ENCODE measurements at places on chromosomes 7 and 10. TPM values are rescaled to one million over a fixed set of nuclear protein-coding genes. Genes with fewer than 3 reads are reported as not detected.
A peak's percentile ranks its signal among the peaks of the same experiment; 100 is the strongest.

GRCh38 chr7:81470724-81471379 lies 299.0 kb downstream of the HGF start:
- H3K27me3 ChIP-seq: no peaks in the 10 kb centered on the region
- H3K4me1 ChIP-seq: no peaks in the 10 kb centered on the region
- no peaks in the 10 kb centered on the region for H3K36me3 ChIP-seq
- no peak overlapping the region for H3K27ac ChIP-seq

ANTXRL gene
- not detected for total RNA-seq

GRCh38 chr10:107687701-107688100 lies 523.2 kb upstream of the SORCS1 start:
- DNase-seq: no peak
- no peaks in the 10 kb centered on the region for H3K27me3 ChIP-seq
- no peaks in the 10 kb centered on the region for H3K4me1 ChIP-seq
- no peak overlapping the region for H3K27ac ChIP-seq

- peaks cover 2% of the 10 kb centered on the region for H3K4me1 ChIP-seq
- peak; percentile 35 for DNase-seq
- no peak overlapping the region for H3K27ac ChIP-seq
- H3K36me3 ChIP-seq: no peaks in the 10 kb centered on the region
- H3K27me3 ChIP-seq: no peaks in the 10 kb centered on the region
- no peak overlapping the region for H3K4me3 ChIP-seq
Measured at GRCh38 chr7:20323595-20323994, 7.1 kb upstream of the ITGB8 start.

DNA sequence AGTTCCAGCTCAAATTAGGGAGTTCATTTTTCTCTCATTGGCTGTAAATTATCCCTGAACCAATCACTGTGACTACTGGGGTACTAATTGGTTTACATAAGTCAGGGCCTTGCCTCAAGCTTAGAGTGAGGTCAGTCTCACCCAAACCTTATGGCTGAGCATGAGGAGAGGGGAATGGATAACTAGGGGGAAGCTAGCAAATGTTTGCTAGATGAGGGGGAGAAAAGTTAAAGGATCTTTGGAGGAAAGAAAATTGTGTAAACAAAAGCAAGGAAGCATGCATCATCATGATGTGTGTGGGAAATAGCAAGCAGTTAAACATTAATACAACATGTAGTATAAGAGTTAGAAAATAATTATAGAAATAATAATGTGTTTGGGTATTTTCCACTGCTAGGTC lies 121.9 kb downstream of the BBS9 start:
- peaks cover 4% of the 10 kb centered on the region for H3K4me1 ChIP-seq
- no peak overlapping the region for H3K27ac ChIP-seq

DNA sequence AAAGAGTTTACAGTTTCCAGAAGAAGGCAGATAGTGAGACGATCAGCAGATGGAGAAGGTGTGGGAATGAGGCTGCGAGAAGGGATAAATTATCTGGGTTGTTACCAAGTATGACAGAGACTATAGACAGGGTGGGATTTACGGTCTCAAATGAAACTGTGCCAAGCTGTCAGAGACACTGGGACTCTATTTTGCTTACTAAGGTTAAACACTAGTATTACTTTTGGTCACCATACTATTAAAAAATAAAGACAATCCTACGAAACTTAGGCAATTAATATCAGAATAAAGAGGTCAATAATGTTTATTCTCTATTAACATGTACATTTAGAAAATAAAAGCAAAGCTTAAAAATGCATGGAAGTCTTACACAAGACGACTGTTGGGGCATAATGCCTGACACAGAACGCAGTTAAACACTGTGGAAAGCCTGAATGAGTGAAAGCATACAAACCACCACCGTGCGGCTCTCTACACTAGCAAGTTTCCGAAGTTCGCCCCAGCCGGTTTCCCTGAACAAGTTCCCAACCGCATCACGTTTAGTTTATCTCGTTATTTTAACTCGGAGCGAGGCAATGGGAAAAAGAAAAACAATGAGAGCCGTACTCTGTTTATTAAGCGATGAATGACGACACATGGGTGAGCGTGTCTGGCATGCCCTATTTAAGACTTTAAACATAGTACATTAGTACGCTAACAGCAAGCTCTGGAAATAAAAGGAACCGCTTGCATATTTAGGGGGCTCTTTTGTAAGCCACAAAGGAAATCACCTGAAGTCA lies 909 bp upstream of the CC2D2B start:
- no peaks in the 10 kb centered on the region for H3K27me3 ChIP-seq
- peak overlapping the region; percentile 79 for H3K4me3 ChIP-seq
- peak; percentile 74 for DNase-seq
- no peaks in the 10 kb centered on the region for H3K4me1 ChIP-seq
- peak overlapping the region; percentile 75 for H3K27ac ChIP-seq

DNA sequence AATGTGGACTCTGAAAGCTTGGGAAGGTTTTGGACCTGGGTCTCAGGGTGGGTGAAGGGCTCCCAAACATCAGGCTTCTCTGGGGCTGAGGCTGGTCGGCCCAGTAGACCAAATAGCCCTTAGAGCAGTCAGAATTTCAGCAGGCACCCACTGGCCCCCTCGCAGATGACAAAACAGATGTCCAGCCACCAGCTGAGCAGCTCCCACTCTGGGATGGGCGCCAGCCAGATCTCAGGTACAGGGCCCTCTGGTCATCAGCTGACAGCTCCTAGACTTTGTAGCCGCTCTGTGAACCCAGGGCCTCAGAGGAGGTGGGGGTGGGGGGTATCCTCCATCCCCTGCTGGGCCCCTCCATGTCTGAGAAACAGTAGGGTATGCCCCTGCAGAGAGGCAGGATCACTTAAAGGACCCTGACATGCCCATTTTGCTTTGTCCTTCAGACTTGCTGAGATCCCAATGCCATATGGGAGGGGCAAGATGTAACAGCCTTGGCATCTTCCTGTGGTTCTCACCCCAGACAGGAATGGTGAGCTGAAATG lies 26.5 kb downstream of the HSPA12A start:
- no peaks in the 10 kb centered on the region for H3K4me1 ChIP-seq
- no peaks in the 10 kb centered on the region for H3K36me3 ChIP-seq
- no peaks in the 10 kb centered on the region for H3K27me3 ChIP-seq
- H3K4me3 ChIP-seq: no peak overlapping the region
- H3K27ac ChIP-seq: no peak overlapping the region
- DNase-seq: no peak

EIF4EBP2 gene
- total RNA-seq: 21.8 TPM

DNA sequence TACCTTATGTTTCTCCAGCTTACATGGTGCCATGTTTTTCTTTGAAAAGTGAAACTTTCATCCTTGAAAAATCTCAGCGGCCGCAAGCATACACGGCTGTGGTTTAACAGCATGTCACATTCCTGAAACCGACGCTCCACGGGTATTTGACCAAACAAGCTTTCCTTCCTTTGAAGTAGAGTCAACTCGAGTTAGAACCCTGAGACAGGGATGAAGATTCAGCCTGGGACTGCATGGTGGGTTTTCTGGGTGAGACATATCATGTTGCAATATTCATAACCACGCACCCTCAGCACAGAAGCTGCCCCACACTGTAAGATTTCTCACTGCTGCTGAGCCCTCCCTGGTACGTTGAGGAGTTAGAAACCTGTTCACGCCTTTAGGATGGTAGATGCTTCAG lies 8.1 kb downstream of the CYP26A1 start:
- no peaks in the 10 kb centered on the region for H3K4me1 ChIP-seq
- H3K27ac ChIP-seq: no peak overlapping the region
- no peak overlapping the region for H3K4me3 ChIP-seq
- peaks cover 6% of the 10 kb centered on the region for H3K27me3 ChIP-seq
- no peaks in the 10 kb centered on the region for H3K36me3 ChIP-seq

AGBL3 gene
- 1.3 TPM for total RNA-seq

DNA sequence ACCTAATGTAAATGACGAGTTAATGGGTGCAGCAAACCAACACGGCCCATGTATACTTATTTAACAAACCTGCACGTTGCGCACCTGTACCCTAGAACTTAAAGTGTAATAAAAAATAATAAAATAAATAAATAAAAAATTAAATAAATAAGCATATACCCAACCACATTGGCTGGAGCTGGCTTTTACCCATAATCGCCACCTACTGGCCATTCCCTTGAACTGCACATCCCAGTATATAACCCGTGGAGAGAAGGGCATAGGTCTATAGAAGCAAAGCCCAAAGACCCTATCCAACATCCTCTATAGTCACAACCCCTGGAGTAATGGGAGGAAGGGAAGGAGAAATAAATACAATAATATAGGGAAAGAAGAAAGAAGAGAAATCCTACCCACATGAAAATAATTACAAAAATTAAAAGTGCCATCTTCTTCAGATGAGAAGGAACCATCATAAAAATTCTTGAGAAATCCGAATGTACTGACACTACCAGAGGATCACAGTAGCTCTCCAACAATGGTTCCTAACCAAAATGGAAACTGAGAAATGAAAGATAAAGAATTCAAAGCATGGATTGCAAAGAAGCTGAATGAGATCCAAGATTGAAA lies 65.6 kb downstream of the TWIST1 start:
- H3K27me3 ChIP-seq: no peaks in the 10 kb centered on the region
- H3K36me3 ChIP-seq: no peaks in the 10 kb centered on the region
- H3K4me1 ChIP-seq: no peaks in the 10 kb centered on the region
- no peak overlapping the region for H3K27ac ChIP-seq

- peak; percentile 45 for DNase-seq
- H3K27ac ChIP-seq: no peak overlapping the region
- H3K36me3 ChIP-seq: no peaks in the 10 kb centered on the region
- peaks cover 6% of the 10 kb centered on the region for H3K4me1 ChIP-seq
- H3K27me3 ChIP-seq: no peaks in the 10 kb centered on the region
Measured at GRCh38 chr10:18043148-18044006, 91.7 kb downstream of the SLC39A12 start.

CAMK1D gene
- 1.5 TPM for total RNA-seq

GRCh38 chr7:87318741-87319140 lies 26.7 kb upstream of the CROT start:
- H3K4me1 ChIP-seq: peaks cover 11% of the 10 kb centered on the region
- no peak for DNase-seq
- H3K27ac ChIP-seq: no peak overlapping the region
- no peak overlapping the region for H3K4me3 ChIP-seq
- no peaks in the 10 kb centered on the region for H3K27me3 ChIP-seq

CYP2C18 gene
- total RNA-seq: not detected

DNA sequence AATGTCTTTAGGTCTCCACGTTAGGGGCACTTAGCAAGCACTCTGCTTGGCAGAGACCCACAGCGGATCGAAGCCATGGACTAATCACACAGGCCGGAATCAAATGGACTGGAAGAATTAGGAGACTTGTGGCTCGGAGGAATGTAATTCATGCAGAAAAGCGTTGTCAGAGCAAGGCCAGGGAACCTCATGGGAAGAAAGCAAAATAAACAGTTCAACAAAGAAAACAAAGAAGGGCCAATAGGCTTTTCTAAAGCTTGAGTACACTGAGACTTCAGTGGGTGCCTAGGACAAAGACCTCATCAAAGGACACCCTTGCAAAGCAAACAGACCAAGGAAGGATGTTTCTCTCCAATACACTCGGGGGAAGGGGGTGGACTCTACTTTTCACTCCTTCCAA lies 171.1 kb downstream of the GLI3 start:
- H3K36me3 ChIP-seq: no peaks in the 10 kb centered on the region
- no peaks in the 10 kb centered on the region for H3K27me3 ChIP-seq

GRCh38 chr10:73647211-73647874 lies 6.1 kb upstream of the MYOZ1 start:
- DNase-seq: peak; percentile 56
- H3K4me3 ChIP-seq: peak overlapping the region; percentile 13
- peaks cover 15% of the 10 kb centered on the region for H3K4me1 ChIP-seq
- H3K27me3 ChIP-seq: no peaks in the 10 kb centered on the region
- no peak overlapping the region for H3K27ac ChIP-seq

- peak; percentile 98 for DNase-seq
- no peak overlapping the region for H3K4me3 ChIP-seq
- H3K4me1 ChIP-seq: peaks cover 23% of the 10 kb centered on the region
Measured at GRCh38 chr7:106421181-106421762, 136.5 kb upstream of the NAMPT start.

DNA sequence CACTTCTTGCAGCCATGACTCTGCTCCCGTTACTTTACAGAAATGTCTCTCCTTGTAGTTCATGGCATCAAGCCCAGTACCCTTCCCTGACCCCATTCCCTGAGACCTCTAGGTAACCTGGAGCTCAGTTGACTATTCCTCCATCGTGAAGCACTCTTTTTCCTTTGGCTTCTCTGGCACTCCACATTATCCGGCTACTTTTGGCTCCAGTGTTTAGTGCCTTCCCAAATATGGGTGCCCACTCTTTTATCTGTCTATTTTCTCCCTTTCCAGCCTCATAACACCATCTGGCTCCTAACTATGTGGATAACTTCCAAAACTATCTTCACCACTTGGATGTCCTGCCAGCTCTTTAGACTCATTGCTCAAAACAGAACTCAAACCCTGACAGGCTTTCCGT lies 744.7 kb upstream of the GALNT17 start:
- H3K27ac ChIP-seq: no peak overlapping the region
- no peaks in the 10 kb centered on the region for H3K27me3 ChIP-seq
- peaks cover 2% of the 10 kb centered on the region for H3K4me1 ChIP-seq
- peak; percentile 6 for DNase-seq
- no peak overlapping the region for H3K4me3 ChIP-seq

GRCh38 chr10:10869592-10869991 lies 148.1 kb upstream of the CELF2 start:
- no peaks in the 10 kb centered on the region for H3K36me3 ChIP-seq
- peak; percentile 14 for DNase-seq
- H3K27ac ChIP-seq: no peak overlapping the region
- peaks cover 13% of the 10 kb centered on the region for H3K4me1 ChIP-seq
- no peak overlapping the region for H3K4me3 ChIP-seq

TWIST1 gene
- 31.2 TPM for total RNA-seq

SEMA3D gene
- 12.1 TPM for total RNA-seq

- peak within 1 kb of the TSS; percentile 67 for H3K27ac ChIP-seq
- H3K4me1 ChIP-seq: no peaks in the 10 kb centered on the region
- no peaks in the 10 kb centered on the region for H3K36me3 ChIP-seq
- no peaks in the 10 kb centered on the region for H3K27me3 ChIP-seq
- peak within 1 kb of the TSS; percentile 84 for H3K4me3 ChIP-seq
- peak; percentile 72 for DNase-seq
Measured at GRCh38 chr10:51074238-51075028, at the start of gene PRKG1. Gene PRKG1 (plus strand): TSS chr10:51074487.

ITIH5 gene
- 49.3 TPM for total RNA-seq

DNA sequence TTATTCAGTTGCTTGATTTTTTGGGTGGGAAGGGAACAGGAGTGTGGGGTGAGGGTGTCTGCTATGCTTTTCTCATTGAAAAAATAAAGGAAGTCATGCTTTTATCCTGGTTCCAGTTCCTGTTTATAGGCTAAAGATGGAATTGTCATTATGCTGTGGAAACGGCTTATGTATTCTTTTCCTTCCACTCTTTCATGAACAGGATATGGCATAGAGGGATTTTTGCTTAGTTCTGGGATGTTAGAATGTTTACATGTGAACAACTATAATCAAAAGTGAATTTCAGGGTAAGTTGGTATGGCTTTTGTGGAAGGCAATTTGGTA lies 35.9 kb upstream of the PTPN12 start:
- no peaks in the 10 kb centered on the region for H3K36me3 ChIP-seq
- H3K4me1 ChIP-seq: no peaks in the 10 kb centered on the region
- H3K27me3 ChIP-seq: no peaks in the 10 kb centered on the region

- peak; percentile 86 for DNase-seq
- no peak overlapping the region for H3K4me3 ChIP-seq
- H3K4me1 ChIP-seq: peaks cover 2% of the 10 kb centered on the region
- no peaks in the 10 kb centered on the region for H3K36me3 ChIP-seq
- no peaks in the 10 kb centered on the region for H3K27me3 ChIP-seq
- H3K27ac ChIP-seq: no peak overlapping the region
Measured at GRCh38 chr7:24907311-24907886, 72.6 kb downstream of the OSBPL3 start.

OPN1SW gene
- total RNA-seq: not detected

NANOS1 gene
- 1.2 TPM for total RNA-seq

GRCh38 chr7:92763636-92764423 lies 72.5 kb downstream of the CDK6 start:
- no peak overlapping the region for H3K4me3 ChIP-seq
- peaks cover 34% of the 10 kb centered on the region for H3K4me1 ChIP-seq
- no peak overlapping the region for H3K27ac ChIP-seq
- H3K36me3 ChIP-seq: no peaks in the 10 kb centered on the region

CCL24 gene
- not detected for total RNA-seq
